ENCODE measurements at places on chromosomes 6 and 20. TPM values are rescaled to one million over a fixed set of nuclear protein-coding genes. Genes with fewer than 3 reads are reported as not detected.

- DNase-seq: no peak
Measured at GRCh38 chr6:117167520-117168271, 97.7 kb upstream of the VGLL2 start.

The MYLK4 gene
- total RNA-seq: 0.98 TPM

The GCNT2 gene
- 2.6 TPM for total RNA-seq

- DNase-seq: no peak
Measured at GRCh38 chr6:89581689-89582088, 56.9 kb downstream of the LYRM2 start.

DNA sequence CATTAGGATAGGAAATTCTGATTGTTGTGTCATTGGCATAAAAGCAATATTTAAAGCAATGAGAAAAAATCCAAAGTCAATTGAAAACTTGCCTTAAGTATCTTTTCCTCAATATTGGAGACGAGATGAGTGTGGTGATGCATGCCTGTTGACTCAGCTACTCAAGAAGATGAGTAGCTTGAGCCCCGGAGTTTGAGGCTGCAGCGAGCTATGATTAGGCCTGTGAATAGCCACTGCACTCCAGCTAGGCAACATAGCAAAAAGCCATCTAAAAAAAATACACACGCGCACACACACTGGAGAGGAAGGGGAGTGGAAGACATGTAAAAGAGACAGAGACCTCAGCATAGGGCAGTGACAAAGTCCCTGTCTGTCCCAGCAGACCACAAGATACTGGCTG is 9.7 kb upstream of the MARCKS start:
- DNase-seq: no peak

- DNase-seq: no peak
Measured at GRCh38 chr20:17262786-17263185, 35.9 kb downstream of the PCSK2 start.
